ENCODE measurements at places on chromosomes 6 and 20. TPM values are rescaled to one million over a fixed set of nuclear protein-coding genes. Genes with fewer than 3 reads are reported as not detected.

The PLAGL2 gene
- 11.8 TPM for total RNA-seq

The ISM1 gene
- total RNA-seq, result 27.6 TPM

The DNMT3B gene
- 2.4 TPM for total RNA-seq

The CARMIL1 gene
- total RNA-seq, result 23.5 TPM

The DEFB123 gene
- total RNA-seq, result not detected

The TAGAP gene
- 1.1 TPM for total RNA-seq

The OPRM1 gene
- total RNA-seq, result not detected

The PYGB gene
- total RNA-seq, result 308 TPM

The DTNBP1 gene
- 9.4 TPM for total RNA-seq

The GABRR1 gene
- total RNA-seq, result 0.39 TPM

The EYS gene
- total RNA-seq, result 0.04 TPM

The CCDC170 gene
- 1.1 TPM for total RNA-seq

The FNDC11 gene
- 0.12 TPM for total RNA-seq

The FAM83C gene
- 54.4 TPM for total RNA-seq

The NKX2-2 gene
- not detected for total RNA-seq

The RIPPLY2 gene
- total RNA-seq, result not detected

The CD93 gene
- 12.6 TPM for total RNA-seq

The RTEL1 gene
- 10.3 TPM for total RNA-seq

The SYCP2L gene
- not detected for total RNA-seq

Data from lower leg skin (tissue), 4 donors.